ENCODE measurements at places on chromosomes 16 and 17. TPM values are rescaled to one million over a fixed set of nuclear protein-coding genes. Genes with fewer than 3 reads are reported as not detected.

DNA sequence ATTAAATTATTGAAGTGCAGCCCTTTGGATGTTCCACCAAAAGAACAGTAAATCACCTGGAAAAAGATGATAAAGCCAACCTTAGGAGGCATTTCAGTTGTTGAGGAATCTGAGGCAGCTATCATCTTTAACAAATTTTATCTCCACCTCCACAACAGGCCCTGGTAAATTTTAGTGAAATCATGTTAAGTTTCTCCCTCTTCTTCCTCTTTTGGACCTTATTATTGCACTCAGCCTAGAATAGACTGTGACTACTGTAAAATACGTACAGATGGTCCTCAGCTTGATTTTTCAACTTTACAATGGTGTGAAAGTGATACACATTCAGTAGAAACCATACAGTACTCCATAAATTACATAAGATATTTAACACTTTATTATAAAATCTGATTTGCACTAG is 90.3 kb downstream of the USP32 start:
- DNase-seq = no peak

DNA sequence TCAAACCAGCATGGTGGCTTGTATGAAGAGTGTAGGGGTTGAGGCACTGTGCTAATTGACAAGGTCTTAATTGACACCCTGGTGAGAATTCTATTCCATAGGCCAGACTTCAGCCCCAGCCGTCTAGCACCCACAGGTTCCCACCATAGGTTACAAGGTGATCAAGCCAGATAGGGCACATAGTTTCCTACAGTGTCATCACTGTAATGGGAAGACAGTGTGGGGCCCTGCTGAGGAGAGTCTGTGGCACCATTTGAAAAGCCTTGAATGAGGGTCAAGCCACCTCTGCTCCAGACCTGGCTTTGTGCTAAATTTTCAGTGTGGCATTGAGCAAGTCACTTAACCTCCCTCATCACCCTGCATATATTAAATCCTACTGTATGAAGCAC is 36.2 kb downstream of the YPEL2 start:
- DNase-seq = no peak

- no peak for DNase-seq
Measured at GRCh38 chr16:2883458-2883908, 468 bp downstream of the FLYWCH2 start.

- no peak for DNase-seq
Measured at GRCh38 chr17:71922439-71922838, 198.4 kb upstream of the SOX9 start.

GRCh38 chr16:391885-392335 is 5.1 kb upstream of the NME4 start:
- DNase-seq = no peak

NAGS gene
- 3.3 TPM for polyA plus RNA-seq

GRAP gene
- polyA plus RNA-seq = 7.8 TPM

HBQ1 gene
- 0.78 TPM for polyA plus RNA-seq

SDR42E2 gene
- polyA plus RNA-seq = 0.14 TPM

Measured in renal cortex interstitium (tissue), 15 donors.